ENCODE measurements at places on chromosomes 16 and 17. TPM values are rescaled to one million over a fixed set of nuclear protein-coding genes. Genes with fewer than 3 reads are reported as not detected.

DNA sequence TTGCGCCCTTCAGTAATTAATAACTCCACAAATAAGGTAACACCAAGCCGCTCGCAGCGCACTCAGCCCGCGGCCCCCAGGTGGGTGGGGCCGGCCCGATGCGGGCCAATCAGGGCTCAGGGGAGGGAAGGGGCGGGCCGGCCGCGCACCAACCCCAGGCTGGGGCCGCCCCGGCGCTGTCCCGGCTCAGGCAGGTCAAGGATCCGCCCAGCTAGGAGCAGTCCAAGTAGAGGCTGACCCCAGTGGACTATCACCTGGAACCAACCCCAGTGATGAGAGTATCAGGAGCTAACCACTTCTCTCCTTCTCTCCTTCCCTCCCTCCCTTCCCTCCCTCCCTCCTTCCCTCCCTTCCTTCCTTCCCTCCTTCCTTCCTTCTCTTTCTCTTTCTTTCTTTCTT is 110.8 kb downstream of the C16orf78 start:
- no peak for DNase-seq

DNA sequence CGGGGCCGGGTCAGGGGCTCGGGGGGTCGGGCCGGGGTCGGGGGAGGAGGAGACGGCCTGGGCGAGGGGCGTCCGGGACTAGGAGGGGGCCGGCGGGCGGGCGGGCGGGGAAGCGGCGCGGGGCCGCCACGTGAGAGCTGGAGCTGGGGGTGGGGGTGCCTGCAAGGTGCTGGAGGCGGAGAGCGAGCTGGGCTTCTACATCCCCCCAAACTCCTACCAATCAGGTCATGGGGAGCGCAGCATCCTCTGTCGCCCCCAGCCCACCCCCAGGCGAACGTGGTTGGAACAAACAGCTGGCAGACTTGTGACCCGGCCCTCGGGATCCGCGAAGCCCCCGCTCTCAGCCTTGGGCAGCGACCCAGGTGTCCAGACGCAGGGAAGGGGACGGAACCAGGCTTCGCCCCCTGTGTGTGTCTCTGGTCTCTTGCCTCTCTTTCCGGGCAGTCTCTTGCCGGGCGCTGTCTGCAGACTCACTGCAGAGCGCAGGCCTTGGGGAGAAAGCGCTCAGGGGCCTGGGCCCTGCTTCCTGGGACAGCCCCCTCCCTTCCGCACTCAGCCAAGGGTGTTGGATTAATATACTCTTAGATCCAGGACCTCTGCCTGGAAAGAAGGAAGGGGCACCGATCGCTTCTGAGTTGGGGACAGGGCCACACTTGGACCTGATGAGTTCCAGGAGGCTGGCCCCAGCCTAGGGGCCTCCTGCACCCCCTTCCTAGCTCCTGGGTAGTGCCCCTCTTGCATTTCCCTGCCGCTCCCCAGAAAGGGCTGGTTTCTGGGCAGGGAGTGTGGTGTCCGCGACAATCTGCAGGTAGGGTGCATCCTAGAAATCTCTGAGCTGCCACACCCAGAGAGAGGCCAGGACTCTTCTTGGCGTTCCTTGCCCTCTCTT is 722 bp downstream of the RASL10B start:
- DNase-seq = no peak

DNA sequence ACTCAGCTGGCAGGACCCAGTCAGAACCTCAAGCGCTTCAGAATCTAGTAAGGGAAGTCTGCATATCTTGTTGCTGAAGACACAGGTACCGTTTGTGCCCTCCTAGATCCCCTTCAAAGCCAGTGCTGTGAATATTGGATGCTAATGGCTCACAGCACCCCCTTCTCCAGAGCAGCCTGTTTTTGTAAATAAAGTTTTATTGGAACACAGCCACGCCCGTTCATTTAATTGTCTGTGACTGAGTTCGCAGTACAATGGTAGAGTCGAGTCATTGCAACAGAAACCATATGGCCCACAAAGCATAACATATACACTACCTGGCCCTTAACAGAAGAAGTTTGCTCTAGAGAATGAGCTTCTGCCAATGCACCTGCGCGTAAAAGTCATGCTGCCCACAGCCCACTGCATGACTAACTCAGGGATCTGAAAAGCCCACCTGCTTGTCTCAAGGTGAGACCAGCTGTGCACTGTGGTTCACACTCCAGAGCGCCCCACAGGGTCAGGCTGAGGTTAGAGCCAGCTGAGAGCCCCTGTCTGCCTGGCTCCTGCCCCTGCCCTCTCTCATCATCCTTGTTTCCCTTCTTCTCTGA is 48.8 kb downstream of the AIPL1 start:
- DNase-seq = no peak

DNA sequence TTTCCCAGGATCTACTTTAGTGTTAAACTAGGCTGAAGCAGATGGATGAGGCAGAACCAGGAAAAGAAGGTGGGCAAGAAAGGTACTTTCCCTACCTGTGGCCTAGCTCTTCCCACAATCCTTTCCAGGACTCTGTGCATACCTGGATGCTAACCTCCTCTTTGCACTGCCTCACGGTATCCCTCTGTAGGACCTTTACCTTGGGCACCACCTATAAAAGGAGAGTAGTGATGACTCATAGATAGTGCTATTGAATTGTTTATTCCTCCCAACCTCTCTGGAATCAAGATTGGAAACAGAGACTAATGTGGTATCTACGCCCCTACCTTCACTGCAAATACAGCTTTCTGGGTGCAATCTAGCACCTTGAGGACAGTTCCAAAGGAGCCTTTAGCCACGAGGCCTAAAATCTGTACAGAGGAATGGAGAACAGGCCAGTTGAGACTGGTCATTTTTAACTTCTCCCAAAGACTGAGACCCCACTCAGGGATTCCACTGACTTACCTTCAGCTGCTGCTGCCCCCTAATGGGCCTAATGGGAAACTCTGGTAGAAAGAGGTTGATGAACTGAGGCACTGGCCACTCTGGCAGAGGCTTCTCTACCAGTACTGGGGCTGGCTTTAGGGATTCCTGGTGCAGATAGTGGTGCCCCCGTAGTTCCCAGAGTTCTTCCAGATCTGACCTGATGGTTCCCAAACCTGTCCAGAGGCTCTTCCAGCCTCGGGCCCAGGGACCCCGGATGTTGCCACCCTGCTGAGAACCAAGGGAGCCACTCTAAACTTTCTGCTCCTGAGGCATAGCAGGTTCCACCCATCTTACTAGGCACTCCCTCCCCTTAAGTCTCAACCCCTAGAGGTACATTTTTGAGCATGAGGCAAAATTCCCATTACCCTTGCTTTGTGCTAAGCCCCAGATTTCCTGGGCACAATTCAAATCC is 781 bp downstream of the RSKR start:
- peak; percentile 20 for DNase-seq

GRCh38 chr17:35605678-35606077 is 18.6 kb downstream of the AP2B1 start:
- no peak for DNase-seq

DNA sequence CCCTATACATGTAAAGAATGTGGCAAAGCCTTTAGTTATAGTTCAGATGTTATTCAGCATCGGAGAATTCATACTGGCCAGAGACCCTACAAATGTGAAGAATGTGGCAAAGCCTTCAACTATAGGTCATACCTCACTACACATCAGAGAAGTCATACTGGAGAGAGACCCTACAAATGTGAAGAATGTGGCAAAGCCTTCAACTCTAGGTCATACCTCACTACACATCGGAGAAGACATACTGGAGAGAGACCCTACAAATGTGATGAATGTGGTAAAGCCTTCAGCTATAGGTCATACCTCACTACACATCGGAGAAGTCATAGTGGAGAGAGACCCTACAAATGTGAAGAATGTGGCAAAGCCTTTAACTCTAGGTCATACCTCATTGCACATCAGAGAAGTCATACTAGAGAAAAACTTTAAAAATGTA is 42.5 kb downstream of the ZNF267 start:
- no peak for DNase-seq

DNA sequence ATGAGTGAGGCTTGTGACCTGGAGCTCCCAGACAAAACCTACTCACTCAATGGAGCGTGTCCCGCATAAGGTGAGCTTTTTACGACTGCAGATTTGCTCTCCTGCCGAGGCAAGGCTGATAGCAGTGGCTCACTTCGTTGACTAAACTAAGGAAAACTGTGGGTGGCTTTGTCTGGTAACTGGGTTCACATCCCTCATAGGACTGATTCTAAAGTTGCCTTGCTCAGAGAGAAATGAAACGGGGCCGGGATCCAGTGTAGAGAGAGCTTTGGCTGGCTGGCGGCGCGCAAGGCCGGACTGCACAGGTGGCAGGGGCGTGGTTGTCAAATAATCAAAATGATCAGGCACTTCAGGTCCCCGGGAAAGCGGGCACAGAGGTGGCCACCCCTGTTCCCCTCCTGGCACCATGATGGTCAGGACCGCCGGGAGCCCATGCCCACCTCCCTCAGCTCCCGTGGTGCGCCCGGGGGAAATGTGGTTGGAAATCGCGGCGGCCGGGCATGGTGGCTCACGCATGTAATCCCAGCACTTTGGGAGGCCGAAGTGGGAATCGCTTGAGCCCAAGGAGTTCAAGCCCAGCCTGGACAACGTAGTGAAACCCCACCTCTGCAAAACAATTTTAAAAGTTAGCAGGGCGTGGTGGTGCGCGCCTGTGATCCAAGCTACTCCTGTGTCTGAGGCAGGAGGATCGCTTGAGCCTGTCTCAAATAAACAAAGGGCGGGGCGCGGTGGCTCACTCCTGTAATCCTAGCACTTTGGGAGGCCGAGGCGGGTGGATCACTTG is 26.6 kb upstream of the OR1F1 start:
- no peak for DNase-seq

DNA sequence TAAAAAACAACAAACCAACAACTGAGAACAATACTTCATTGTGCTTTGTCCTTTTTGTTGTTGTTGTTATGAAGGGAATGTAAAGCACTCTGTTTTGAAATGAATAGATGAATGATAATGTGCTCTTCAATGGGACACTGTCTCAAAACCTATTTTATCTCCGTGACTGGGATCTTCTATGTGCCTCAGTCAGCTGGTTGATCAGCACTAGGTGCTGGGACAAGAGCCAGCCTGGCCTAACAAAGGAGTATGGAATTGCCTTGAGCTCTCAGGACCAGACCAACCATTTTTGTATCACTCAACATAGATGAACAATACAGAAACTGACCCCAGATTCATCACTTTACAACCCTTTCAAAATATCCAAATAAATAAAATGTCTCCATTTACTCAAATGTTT is 440.2 kb downstream of the KCNJ2 start:
- DNase-seq = no peak

DNA sequence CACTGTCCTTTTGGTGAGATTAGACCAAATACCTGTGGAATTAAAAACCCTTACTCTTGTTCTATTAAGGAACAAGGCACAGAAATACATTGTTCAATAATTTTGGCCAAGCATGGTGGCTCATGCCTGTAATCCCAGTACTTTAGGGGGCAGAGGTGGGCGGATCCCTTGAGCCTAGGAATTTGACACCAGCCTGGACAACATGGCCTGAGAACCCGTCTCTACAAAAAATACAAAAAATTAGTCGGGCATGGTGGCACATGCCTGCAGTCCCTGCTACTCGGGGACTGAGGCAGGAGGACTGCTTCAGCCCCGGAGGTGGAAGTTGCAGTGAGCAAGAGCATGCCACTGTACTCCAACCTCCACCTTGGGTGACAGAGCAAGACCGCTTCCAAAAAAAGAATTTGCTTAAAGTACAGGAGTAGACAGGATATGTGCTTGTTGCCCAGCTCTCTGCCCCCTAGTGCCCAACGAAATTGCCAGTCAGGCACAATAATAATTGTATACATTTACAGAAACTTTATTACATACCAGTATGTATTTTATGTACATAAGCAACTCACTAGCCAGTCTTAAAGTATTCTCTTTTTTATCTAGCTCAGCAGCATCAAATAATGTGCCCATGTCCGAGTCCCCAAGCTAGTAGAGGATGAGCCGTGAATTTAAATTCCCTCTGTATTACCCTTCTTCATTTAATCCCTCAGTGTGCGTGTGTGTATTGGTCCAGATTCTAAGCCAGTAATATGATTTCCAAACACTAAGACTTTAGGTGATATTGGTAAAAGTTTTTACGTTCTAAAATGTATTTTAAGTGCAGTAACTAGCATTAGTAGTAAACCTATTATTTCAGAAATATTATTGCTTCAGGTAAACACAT is 1.4 kb downstream of the THUMPD1 start:
- DNase-seq = peak; percentile 39

GRCh38 chr16:83589576-83589975 is 218.2 kb upstream of the HSBP1 start:
- no peak for DNase-seq

DNA sequence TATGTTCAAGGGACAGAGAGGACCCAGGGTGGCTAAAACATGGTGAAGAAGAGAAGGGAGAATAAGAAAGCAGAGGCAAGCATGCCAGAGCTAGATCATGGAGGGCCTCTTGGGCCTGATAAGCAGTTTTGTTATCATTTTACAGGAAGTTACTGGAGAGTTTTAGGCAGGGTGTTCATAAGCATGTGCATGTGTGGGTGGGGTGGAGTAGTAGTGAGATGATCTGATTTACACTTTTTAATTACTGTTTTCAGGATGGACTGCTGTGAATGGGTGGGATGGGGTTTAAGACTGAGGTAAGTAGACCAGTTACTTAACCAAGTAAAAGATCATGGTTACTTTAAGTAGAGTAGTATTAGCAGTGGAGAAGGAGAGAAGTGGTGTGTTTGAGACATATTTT is 173.6 kb downstream of the PHKB start:
- no peak for DNase-seq

- no peak for DNase-seq
These were observed 9.0 kb downstream of the NLRC5 start for GRCh38 chr16:56998352-56998751.

- DNase-seq = no peak
These were observed 17.4 kb upstream of the RASD1 start for GRCh38 chr17:17513626-17514025.

GRCh38 chr16:85944572-85945423 is 45.8 kb downstream of the IRF8 start:
- no peak for DNase-seq

DNA sequence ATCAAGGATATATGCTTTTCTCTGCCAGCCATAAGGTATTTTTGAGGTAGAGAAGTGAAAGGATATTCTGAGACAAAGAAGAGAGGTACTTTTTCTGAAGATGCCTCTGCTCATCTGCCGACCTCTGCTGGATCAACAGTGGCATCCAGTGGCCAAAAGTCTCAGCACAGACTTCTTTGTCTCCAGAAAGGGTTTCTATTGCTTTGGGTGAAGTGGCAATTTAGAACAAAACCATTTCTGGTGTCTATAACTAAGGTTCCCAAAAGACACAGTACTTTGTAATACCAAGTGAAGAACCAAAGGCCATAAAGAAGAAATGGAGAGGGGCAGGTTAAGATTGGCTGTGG is 155.2 kb upstream of the C17orf78 start:
- peak; percentile 8 for DNase-seq

- no peak for DNase-seq
These were observed 5.7 kb upstream of the HSD17B1 start for GRCh38 chr17:42547001-42547461.

DNA sequence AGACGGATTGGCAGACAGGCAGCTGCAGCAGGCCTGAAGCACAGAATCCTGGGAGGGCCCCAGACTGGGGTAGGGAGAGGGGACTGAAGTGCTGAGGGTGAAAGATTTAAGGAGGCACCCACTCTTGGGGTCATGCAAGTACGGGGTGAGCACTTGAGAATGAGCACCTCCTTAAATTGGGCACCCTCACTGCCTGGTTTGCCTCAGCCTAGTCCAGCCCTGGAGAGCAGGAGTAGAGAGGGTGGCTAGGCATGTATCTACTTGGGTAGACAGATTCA is 154.1 kb upstream of the CDC42EP4 start:
- DNase-seq = no peak

CFAP52 gene
- total RNA-seq = not detected

LSM12 gene
- total RNA-seq = 20.3 TPM

SLC9A5 gene
- total RNA-seq = 0.26 TPM

OSGIN1 gene
- total RNA-seq = 1.8 TPM

SUPT4H1 gene
- total RNA-seq = 52.1 TPM

PTGES3L gene
- total RNA-seq = 0.13 TPM

GALR2 gene
- total RNA-seq = not detected

TNFSF12 gene
- total RNA-seq = 1.0 TPM

TMED6 gene
- total RNA-seq = 0.13 TPM

QRICH2 gene
- 2.1 TPM for total RNA-seq
